ENCODE measurements at places on chromosomes 1 and 21.
A peak's percentile ranks its signal among the peaks of the same experiment; 100 is the strongest.

DNA sequence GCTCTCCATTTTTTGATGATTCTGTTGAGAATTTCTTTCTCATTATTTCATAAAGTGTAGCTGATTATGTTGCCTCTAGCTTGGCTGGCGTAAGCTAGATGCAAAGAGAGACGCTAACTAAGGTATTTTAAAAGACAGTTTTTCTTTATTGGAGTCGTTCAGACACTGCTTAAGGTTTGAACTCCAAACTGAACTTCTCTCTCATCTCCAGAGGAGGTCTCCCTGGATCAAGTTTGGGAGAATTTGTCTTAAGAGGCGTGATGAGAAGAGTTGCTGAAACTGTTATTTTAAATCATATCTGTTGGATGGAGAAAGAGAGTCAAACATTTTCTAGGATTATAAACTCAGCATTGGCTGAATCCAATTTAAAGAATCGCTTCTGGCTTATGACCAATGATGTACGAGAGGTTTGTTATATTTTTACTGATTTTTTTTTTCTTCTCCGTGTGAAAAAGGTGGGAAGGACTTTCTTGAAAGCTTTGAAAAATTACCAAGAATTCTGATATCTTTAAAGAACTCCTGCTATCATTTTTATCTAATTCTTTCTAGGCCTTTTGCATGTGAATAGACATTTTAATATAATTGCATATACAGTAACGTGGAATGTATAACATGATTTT, 34.0 kb downstream of the MAP3K7CL start:
- DNase-seq = no peak

DNA sequence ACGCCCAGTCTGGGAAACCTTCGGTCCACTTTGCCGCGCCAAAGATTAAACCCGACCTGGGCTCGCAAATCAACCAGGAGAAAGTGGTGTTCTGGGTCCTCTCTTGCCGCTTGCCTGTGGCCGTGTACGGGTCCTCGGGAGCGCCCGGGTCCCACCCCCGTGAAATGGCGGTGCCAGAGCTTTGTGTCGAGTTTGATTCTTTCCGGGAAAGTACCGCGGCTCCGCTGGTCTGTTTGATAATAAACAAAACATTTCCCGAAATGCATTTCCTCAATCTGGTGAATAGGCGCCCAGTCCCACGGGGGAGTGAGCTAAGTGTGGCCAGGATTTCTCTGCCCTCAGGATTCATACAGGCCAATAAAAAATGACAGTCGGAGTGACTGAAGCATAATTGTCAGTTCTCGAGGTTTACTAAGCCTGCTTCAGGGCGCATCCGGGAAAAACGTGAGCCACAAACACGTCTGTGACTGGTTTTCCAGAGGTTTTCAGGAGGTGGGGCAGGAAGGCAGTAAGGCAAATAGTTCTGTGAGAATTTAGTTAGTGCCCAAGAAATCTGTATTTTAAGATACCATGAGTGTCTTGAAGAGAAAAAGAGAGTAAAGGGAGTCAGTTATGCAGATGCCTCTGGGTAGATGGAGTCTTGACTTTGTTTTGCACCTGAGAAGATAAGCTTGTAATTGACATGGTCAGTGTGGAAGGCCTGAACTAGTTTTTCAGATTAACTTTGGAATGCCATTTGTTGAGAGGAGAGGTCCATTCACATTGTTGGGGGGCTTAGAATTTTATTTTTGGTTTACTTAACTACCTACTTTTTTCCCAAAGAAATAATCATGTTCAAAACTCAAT, 675 bp downstream of the IFNAR1 start:
- DNase-seq = peak; percentile 68

- DNase-seq = peak; percentile 23
Observed at GRCh38 chr1:153922076-153922971, 448 bp downstream of the GATAD2B start.

GRCh38 chr1:7698641-7699040, 72.5 kb upstream of the VAMP3 start:
- no peak for DNase-seq

Measured in activated CD4-positive, alpha-beta memory T cell treated with anti-CD3 and anti-CD28 coated beads, Interleukin-2, amount 10 ng/mL, durations not matched to agents 7 days and 5 days (primary cell).